ENCODE measurements at places on chromosomes 5 and 9.

- no peak for DNase-seq
Measured at GRCh38 chr5:94900006-94900505, 281.6 kb downstream of the SLF1 start.

DNA sequence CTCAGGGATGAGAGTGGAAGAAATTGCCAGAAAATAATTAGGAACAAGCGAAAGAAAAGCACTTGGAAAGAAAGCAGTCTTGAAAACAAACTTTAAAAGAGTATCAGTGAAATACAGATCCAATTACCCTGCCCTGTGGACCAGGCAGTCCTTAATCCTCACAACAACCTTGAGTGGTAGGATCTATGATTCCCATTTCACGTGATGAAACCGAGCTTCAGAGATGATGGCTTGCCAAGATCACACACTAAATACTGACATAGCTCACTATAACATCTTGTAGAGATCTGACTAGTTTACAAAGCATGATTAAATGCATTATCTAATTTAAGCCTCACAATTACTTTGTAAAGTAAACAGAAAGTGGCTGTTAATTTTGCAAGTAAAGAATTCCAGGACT is 55.5 kb upstream of the ABCA1 start:
- no peak for DNase-seq

- no peak for DNase-seq
Measured at GRCh38 chr9:109451311-109452025, 46.6 kb downstream of the PTPN3 start.

GRCh38 chr9:21815643-21816042 is 13.2 kb downstream of the MTAP start:
- DNase-seq: no peak

DNA sequence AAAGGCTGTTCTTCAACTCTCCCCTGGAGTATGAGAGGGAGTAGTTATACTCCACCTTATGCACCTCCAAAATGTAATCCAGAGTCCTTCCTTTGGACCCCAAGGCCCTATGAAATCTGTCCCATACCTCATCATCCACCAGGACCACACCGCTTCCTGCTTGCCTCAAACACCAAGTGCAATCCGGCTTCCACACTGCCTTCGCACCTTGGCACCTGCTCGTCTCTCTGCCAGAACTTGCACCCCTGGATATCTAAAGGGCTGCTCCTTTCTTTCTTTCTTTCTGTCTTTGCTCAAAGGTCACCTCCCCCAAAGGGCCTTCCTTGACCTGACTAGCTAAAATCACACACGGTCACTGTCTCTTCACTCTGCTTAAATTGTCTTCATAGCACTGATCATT is 63.9 kb upstream of the SHB start:
- DNase-seq: no peak

GRCh38 chr9:36893911-36894310 is 140.2 kb downstream of the PAX5 start:
- DNase-seq: no peak

GRCh38 chr9:73839471-73839870 is 657.7 kb upstream of the RORB start:
- no peak for DNase-seq

GRCh38 chr5:77355080-77355479 is 137.0 kb downstream of the WDR41 start:
- no peak for DNase-seq

- no peak for DNase-seq
Measured at GRCh38 chr5:83572271-83572670, 100.7 kb downstream of the VCAN start.

- DNase-seq: no peak
Measured at GRCh38 chr5:151682240-151682639, 4.5 kb downstream of the SPARC start.

GRCh38 chr5:120690621-120691407 is 226.7 kb downstream of the PRR16 start:
- no peak for DNase-seq

DNA sequence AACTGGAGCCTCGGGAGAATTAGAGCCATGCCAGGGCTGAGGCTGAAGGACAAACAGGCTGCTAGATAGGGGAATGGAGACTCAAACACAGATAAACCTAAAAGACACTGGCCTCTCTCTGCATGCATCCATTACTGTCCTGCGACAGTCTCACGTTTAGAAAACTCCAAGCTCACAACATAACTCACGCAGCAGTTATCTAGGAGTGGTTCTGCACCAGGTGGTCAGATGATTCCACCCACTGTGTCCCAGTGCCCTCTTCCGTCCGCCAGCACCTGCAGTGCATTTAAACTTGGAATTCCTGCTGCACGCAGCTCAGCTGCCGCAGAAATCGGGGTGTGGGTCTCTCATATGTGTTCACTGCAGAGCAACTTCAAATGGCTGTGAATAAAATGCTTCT is 272.6 kb upstream of the IRX2 start:
- no peak for DNase-seq

DNA sequence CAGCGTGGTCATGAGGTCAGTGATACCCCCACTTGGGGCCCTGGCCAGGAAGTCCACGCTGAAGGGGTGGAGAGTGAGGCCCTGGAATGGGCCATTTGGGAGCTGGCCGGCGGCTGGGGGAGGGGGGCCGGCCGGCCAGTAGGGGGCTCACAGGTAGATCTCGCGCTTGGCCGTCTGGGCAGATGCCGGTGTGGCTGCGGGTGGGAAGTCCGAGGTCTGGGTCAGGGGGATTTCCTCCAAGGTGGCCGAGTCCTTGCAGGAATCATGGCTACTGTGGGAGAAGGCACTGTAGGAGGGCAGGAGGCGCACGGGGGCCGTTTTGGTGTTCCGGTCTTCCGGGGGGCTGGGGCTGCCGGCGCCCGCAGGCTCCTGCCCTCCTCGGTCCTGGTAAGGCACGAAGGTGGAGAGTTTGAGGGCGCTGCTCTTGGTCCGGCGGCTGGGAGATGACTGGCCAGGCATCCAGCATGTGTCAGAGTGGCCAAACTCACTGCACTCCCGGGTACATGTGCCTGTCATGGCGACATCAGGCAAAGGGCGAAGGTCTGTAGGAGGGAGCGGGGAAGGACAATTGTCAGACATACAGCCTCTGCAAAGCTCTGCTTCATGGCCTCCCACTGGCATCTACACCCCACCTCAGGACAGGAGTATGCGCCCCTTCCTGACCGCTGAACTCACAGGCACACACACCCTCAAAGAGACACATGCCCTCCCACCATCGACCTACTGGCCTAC is 24.1 kb downstream of the PCDH1 start:
- no peak for DNase-seq

- no peak for DNase-seq
Measured at GRCh38 chr5:9421884-9422283, 124.0 kb downstream of the SEMA5A start.

DNA sequence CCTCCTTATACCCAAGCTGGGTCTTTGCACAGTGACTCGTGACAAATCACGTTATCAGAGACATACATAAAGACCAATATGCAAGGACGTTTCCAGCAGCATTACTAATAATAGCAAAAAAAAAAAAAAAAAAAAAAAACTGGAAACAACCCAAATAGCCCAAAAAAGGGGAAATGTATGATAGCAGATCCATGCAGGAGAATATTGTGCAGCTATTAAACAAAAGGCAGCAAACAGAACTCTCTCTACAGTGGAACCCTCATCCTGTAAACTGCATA is 37.7 kb downstream of the C5orf15 start:
- DNase-seq: no peak

- DNase-seq: no peak
Measured at GRCh38 chr5:132273631-132274030, 16.1 kb downstream of the PDLIM4 start.
